ENCODE measurements at places on chromosomes 11 and 22. TPM values are rescaled to one million over a fixed set of nuclear protein-coding genes. Genes with fewer than 3 reads are reported as not detected.

YPEL4 gene
- total RNA-seq: 1.1 TPM

- H3K4me1 ChIP-seq: peaks cover 11% of the 10 kb centered on the region
- H3K4me3 ChIP-seq: peak overlapping the region; percentile 100
- DNase-seq: no peak
- peaks cover 33% of the 10 kb centered on the region for H3K36me3 ChIP-seq
These were observed 1.3 kb upstream of the SSH3 start for GRCh38 chr11:67301951-67302516.

DNA sequence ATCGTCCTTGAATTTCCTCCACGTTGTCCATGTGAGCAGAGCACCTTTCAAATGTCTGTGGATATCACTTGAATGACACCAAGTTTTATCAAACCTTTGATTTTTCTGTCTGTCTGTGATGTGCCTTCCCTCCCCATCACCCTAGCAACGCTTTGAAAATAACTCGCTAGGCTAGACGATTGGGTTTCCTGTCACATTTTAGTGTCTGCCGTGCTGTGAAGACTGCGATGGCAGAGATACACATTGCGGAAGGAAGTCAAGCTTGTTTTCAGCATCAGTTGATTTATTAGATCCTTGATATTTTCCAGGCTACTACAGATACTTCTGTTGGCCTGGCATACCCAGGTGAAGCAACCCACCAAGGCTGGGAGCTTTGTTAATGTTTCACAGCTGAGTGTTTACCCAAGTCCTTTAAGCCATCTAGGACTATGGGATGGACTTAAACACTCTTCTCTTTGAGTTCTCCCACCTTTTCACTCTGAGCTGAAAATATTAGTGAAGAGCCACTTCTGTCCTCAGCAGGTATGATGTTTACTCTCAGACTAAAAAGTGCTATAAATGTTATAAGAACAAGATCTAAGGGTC, 93.6 kb upstream of the CD44 start:
- H3K4me1 ChIP-seq: no peaks in the 10 kb centered on the region
- H3K4me3 ChIP-seq: no peak overlapping the region
- no peak overlapping the region for H3K27ac ChIP-seq
- no peaks in the 10 kb centered on the region for H3K27me3 ChIP-seq

TECTA gene
- 0.41 TPM for total RNA-seq

Measured in thoracic aorta (tissue), 2 donors.